Lung (tissue), 17 donors: ENCODE measurements at places on chromosomes 2 and 18. TPM values are rescaled to one million over a fixed set of nuclear protein-coding genes. Genes with fewer than 3 reads are reported as not detected.
A peak's percentile ranks its signal among the peaks of the same experiment; 100 is the strongest.

Gene DSC2
- total RNA-seq, result 13.5 TPM

DNA sequence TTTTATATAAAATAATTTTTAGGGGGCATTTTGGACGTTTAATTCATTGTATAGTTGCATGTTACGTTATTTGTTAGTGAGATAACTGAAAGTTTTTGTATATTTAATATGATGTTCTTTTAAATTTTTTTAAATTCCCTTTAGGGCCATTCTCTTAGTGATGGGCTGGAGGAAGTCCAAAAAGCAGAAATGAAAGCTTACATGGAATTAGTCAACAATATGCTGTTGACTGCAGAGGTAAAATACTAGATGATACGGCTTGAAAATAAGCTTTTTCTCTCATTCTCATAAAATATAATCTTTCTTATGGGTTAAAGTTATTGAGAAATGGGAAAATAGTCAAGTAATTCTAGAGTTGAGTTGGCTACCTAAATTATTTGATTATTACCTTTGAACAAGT, 58.9 kb downstream of the MTX2 start:
- H3K27me3 ChIP-seq, result no peaks in the 10 kb centered on the region
- H3K4me3 ChIP-seq, result no peak overlapping the region
- no peak for DNase-seq

DNA sequence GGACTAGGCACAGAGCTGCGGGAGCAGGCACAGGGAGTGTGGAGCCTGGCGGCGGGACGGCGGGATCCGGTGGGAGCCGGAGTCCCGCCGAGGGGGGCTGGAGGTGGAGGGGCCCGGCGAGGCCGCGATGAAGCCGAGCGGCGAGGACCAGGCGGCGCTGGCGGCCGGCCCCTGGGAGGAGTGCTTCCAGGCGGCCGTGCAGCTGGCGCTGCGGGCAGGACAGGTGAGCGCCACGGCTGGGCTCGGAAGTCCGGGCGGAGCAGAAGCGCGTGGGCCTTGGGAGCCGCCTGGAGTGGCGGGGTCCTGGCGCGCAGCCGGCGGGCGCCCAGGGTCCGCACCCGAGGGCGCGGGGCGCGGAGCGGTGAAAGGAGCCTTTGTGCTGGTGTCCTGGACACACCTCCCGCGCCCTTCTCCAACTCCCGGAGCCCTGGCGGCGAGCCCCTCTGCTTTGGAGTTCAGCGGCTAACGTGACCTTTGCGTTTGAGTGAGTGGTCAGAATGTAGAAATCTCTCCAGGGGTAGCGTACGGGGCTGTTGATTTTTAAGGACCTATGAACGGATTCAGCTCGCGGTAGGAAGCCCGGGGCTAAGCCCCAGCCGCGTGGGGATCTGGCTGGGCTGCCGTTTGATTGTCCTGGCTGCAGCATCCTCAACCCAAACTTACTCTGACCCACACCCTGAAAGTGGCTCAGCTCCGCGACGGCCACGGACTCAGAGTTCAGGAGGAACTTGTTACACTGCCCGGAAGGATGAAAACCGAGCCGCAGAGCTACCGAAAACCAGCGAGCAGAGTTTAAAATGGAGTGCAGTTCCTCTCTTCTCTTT, 448 bp downstream of the IMPA2 start:
- H3K27ac ChIP-seq, result peak overlapping the region; percentile 95
- peak overlapping the region; percentile 75 for H3K4me3 ChIP-seq
- DNase-seq, result peak; percentile 66

DNA sequence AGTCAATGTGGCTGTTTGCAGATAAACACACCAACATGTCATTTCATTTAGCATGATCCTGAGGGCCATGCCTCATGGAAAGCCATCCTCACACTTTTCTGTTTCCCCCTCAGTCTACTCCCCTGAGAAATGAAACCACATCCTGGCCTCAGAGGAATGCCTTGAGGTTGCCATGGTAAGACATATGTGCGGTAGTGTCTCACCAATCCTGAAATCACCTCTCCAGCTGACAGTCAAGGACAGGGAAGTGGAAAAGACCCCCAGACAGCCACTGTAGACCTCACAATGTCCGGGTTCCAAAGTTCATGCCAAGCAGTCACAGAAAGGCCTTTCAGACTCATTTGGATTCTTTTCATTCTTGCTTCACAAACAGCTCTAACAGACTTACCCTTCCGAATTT, 175.2 kb upstream of the PKDCC start:
- no peak for DNase-seq
- no peak overlapping the region for H3K4me3 ChIP-seq
- no peaks in the 10 kb centered on the region for H3K4me1 ChIP-seq
- H3K27me3 ChIP-seq, result no peaks in the 10 kb centered on the region

GRCh38 chr2:86037795-86038192, 67.9 kb downstream of the POLR1A start:
- DNase-seq, result no peak
- H3K36me3 ChIP-seq, result peaks cover 31% of the 10 kb centered on the region
- no peak overlapping the region for H3K4me3 ChIP-seq
- peak overlapping the region; percentile 96 for H3K27ac ChIP-seq
- H3K4me1 ChIP-seq, result peaks cover 12% of the 10 kb centered on the region

DNA sequence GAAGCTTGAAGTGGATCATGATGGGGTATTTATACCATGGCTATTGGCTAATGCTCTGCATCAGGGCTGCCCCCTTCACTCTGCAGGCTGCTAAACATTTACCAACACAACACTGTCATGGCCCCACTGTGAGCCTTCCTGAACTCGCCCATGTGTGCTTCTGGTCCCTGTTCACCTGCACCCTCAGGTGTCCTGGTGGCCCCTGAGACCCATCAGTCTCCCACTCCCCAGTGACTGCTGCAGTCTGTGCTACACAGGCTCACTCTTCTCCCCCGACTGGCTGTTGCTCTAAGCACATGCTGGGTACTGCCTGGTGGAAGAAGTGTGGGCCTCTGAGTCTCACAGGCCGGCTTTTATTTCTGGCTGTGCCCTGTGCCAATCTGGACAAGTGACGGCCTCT, 183.0 kb upstream of the HS6ST1 start:
- H3K27me3 ChIP-seq, result no peaks in the 10 kb centered on the region
- no peak overlapping the region for H3K4me3 ChIP-seq
- peaks cover 32% of the 10 kb centered on the region for H3K4me1 ChIP-seq
- DNase-seq, result peak; percentile 12
- H3K36me3 ChIP-seq, result no peaks in the 10 kb centered on the region

DNA sequence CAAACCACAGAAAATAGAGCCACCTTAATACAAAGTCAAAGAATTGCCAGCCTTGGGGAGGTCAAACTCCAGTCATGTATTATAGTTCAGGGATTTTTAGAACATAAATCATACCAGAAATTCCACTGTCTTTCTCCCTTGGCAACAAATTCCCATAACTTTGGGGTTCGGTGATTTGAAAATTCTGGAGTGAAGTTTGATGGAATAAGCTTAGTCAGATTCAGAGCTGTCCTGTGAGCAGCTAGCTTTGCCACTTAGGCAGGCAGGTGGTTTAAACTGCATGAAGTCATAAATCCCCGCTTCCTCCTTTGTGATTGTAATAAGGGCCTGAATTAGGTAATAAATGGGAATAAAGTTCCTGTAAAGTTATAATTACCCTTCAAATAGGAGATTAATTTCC, 457.0 kb upstream of the HNMT start:
- H3K27me3 ChIP-seq, result no peaks in the 10 kb centered on the region
- H3K36me3 ChIP-seq, result no peaks in the 10 kb centered on the region
- H3K4me1 ChIP-seq, result peaks cover 3% of the 10 kb centered on the region
